ENCODE measurements at places on chromosomes 4 and X.

DNA sequence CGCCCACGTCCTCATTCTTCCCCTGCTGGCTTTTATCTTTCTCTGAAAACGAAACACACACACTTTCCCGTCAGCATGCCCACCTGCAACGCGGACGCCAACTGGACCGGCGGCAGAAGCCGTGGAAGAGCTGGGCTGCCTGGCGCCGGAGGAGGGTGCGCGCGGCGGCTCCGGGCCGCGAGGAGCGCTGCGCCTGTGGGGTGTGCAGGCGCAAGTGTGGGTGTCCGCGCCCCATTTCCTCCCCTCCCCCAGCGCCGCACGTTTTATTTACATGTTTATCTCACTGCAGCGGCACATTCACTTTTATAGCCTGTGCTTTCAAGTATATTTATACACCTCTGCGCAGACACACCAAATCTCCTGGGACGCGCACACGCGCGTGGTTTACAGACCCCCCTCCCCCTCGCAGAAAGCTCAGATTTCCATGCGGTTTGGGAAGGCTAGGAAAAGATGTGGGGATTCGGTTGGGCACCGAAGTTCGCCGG, 1.5 kb downstream of the PITX2 start:
- no peak for DNase-seq

GRCh38 chrX:48025561-48025960, 18.8 kb downstream of the SPACA5 start:
- no peak for DNase-seq

GRCh38 chr4:86092684-86093083, 267.2 kb downstream of the MAPK10 start:
- no peak for DNase-seq

DNA sequence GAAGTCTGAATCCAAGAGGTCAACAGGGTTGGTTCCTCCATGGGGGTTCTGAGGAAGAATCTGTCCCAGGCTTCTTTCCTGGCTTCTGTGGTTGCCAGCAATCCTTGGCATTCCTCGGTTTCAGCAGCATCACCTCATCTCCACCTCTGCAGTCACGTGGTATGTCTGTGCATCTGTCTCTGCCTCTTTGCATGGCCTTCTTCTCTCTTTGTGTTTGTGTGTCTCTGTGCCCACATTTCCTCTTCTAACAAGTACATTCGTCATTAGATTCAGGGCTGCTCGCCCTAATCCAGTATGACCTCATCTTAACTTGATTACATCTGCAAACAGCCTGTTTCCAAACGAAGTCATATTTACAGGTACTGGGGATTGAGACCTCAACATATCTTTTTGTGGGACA, 114.0 kb downstream of the BCOR start:
- no peak for DNase-seq

GRCh38 chr4:187417721-187418120, 577.9 kb upstream of the ZFP42 start:
- DNase-seq = no peak
